ENCODE measurements at places on chromosomes 16 and 17. TPM values are rescaled to one million over a fixed set of nuclear protein-coding genes. Genes with fewer than 3 reads are reported as not detected.

Gene TBC1D3C
- total RNA-seq, result not detected

Gene VKORC1
- total RNA-seq, result 70.1 TPM

Gene TUBB3
- 91.4 TPM for total RNA-seq

DNA sequence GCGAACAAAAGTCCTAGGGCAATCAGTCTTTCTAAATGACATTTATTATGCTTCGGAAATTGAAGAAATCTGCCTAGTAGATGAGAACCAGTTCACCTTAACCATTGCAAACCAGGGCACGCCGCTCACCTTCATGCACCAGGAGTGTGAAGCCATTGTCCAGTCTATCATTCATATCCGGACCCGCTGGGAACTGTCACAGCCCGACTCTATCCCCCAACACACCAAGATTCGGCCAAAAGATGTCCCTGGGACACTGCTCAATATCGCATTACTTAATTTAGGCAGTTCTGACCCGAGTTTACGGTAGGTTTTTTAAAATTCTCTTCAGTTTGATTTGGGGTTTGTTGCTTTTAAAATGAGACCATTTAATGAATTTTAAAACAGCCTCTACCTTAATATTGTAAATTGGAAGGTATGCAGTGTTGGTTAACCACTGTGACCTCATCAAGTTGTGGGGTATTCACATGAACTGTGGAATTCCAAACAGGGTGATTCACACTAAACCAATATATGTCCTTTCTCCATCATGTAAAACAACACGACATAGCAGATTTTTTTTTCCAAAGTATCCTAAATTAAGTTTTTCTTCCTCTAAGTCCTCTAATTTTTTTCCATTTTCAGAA lies 6.2 kb upstream of the EVI2A start:
- no peak overlapping the region for H3K27ac ChIP-seq
- no peak for DNase-seq
- peaks cover 20% of the 10 kb centered on the region for H3K36me3 ChIP-seq
- H3K27me3 ChIP-seq, result no peaks in the 10 kb centered on the region
- no peaks in the 10 kb centered on the region for H3K4me1 ChIP-seq

DNA sequence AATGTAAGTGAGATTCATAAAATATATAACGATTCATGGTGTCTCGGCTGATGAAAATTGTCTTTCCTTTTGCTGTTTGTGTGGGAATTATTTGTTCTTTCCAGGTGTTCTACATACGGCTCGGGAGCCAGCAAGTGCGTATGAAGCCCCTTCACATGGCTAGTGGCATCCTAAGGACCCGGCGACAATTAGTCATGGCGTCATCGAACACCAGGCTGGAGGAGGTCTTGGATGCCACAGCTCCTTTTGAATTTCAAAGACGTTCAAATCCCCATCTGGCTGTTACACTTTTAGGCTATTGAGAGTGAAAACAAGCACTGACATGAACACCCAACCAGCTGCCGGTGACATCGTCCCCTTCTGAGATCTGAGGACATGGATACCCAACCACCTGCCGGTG lies 397.7 kb upstream of the TNRC6C start:
- peaks cover 11% of the 10 kb centered on the region for H3K4me1 ChIP-seq
- H3K4me3 ChIP-seq, result no peak overlapping the region
- H3K27me3 ChIP-seq, result peaks cover 27% of the 10 kb centered on the region
- DNase-seq, result no peak

- H3K27ac ChIP-seq, result peak overlapping the region; percentile 81
- peak overlapping the region; percentile 83 for H3K4me3 ChIP-seq
- peaks cover 49% of the 10 kb centered on the region for H3K27me3 ChIP-seq
- peaks cover 12% of the 10 kb centered on the region for H3K36me3 ChIP-seq
- no peak for DNase-seq
Measured at GRCh38 chr17:7260651-7261378, 1.5 kb downstream of the CLDN7 start.

DNA sequence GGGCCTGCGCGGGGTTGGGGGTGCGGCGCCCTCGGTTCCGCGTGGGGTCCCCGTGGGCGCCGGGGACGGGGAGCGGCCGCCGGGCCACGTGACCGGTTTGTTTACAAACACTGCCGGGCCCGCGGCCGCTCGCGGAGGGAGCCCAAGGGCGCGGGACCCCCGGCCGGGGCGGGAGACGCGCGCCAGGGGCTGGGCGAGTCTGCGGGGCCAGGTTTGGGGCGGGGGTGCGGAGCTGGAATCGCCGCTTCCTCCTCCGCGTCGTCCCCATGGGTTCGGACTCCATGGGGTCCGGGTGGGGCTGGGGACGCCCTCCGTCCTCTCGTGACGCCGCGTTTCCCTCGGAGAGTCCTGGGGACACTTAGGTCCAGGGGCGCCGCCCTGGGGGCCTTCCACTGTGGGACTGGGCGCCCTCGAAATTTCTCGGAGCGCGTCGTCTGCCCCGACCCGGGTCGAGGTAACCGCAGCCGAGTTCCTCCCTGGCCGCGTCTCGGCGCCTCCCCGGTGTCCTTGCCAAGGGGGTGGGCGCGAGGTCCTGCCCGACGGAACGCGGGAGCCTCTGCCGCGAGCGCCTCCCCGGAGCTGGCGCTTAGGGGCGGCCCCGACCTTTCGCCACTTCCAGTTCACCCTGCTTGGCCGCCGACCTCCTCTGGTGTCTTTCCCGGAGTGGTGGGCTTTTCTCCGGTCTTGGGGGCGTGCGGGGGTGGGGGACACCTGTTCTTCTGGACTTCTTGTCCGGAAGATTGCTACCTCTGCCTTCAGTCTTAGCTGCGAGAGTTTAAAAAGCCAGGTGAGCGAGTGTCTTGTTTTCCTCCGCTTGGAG lies 684 bp downstream of the YPEL2 start:
- peaks cover 12% of the 10 kb centered on the region for H3K27me3 ChIP-seq
- H3K4me3 ChIP-seq, result peak overlapping the region; percentile 97
- peak overlapping the region; percentile 87 for H3K27ac ChIP-seq
- no peaks in the 10 kb centered on the region for H3K36me3 ChIP-seq

DNA sequence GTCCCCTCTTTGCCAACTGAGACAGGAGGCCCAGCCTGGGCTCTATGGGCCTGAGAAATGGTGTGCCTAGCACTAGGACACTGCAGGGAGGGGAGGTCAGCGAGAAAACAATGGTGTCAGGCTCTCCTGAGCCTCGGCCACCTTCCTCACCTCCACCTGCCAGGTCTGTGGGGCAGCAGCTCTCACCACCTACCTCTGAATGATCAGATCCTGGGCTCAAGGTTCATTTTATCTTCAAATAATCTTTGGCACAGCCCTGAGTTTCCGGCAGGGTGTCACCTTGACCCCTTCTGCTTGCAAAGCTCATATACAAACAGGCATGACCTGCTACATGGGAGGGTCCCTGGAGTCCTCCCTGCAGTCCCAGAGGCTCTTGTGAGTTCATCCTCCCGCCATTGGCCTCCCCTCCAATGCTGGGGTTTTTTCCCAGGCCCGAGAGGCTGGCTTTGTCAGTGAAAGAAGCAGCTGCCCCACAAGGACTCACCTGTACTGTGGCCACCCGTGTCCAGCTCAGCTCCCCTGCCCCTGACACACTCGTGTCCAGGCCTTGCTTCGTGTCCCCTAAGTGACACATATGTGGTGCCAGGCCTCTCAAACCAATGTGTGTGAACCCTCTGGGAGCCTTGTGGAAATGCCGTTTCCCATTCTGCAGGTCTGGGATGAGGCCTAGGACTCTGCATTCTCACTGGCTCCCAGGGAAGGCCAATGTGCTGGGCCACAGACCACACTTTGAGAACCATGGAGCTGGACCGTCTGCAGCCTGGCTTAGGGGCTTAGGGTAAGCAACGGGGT lies 176.8 kb upstream of the CIBAR2 start:
- H3K27me3 ChIP-seq, result peaks cover 11% of the 10 kb centered on the region
- no peak overlapping the region for H3K27ac ChIP-seq
- H3K4me1 ChIP-seq, result peaks cover 41% of the 10 kb centered on the region
- H3K4me3 ChIP-seq, result no peak overlapping the region
- no peak for DNase-seq
- no peaks in the 10 kb centered on the region for H3K36me3 ChIP-seq

DNA sequence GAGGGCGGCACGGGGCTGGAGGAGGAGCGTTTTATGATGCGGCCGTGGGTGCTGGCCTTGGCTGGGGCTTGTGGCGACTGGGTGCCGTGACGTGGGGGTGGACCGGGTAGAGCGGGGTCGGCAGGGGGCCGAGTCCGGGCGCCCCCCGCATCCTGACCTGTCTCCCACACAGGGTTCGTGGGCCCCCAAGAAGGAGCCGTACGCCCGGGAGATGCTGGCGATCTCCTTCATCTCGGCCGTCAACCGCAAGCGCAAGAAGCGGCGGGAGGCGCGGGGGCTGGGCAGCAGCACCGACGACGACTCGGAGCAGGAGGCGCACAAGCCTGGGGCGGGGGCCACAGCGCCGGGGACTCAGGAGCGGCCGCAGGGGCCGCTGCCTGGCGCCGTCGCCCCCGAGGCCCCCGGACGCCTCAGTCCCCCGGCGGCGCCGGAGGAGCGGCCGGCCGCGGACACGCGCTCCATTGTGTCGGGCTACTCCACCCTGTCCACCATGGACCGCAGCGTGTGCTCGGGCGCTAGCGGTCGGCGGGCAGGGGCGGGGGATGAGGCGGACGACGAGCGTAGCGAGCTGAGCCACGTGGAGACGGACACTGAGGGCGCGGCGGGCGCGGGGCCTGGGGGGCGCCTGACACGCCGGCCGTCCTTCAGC lies 81.6 kb downstream of the ARHGAP23 start:
- peak overlapping the region; percentile 98 for H3K27ac ChIP-seq
- peaks cover 39% of the 10 kb centered on the region for H3K27me3 ChIP-seq
- H3K4me3 ChIP-seq, result peak overlapping the region; percentile 96
- peaks cover 6% of the 10 kb centered on the region for H3K4me1 ChIP-seq
- no peak for DNase-seq

GRCh38 chr17:74045608-74046280 lies 157.7 kb upstream of the RPL38 start:
- H3K4me3 ChIP-seq, result no peak overlapping the region
- no peaks in the 10 kb centered on the region for H3K36me3 ChIP-seq
- H3K27me3 ChIP-seq, result peaks cover 37% of the 10 kb centered on the region
- no peak for DNase-seq
- H3K27ac ChIP-seq, result no peak overlapping the region

GRCh38 chr16:88550246-88550661 lies 19.9 kb upstream of the ZC3H18 start:
- no peaks in the 10 kb centered on the region for H3K36me3 ChIP-seq
- no peak overlapping the region for H3K4me3 ChIP-seq
- no peak overlapping the region for H3K27ac ChIP-seq
- H3K4me1 ChIP-seq, result peaks cover 5% of the 10 kb centered on the region

DNA sequence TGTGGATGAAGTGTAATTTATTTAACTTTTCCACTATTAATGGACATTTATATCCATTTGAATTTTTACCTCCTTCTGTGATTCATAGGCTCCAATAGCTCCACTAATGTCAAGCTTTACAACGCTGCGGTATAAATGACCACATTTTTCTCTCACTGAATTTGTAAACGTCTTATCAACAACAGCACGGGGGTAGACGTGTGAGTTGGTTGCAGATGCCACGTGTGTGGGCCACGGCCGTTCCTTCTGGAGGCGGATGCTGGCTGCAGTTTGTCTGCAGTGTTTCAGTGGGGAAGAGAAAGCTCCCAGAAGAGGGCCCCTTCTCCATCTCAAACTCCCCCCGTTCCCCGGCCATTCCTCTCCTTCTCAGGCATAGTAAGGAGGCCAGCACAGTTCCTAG lies 68.2 kb upstream of the XYLT1 start:
- no peaks in the 10 kb centered on the region for H3K4me1 ChIP-seq
- H3K36me3 ChIP-seq, result no peaks in the 10 kb centered on the region
- no peak overlapping the region for H3K27ac ChIP-seq
- H3K4me3 ChIP-seq, result no peak overlapping the region
- H3K27me3 ChIP-seq, result peaks cover 11% of the 10 kb centered on the region

GRCh38 chr17:22217135-22217534 lies 524.8 kb downstream of the KCNJ18 start:
- no peak overlapping the region for H3K27ac ChIP-seq
- H3K4me1 ChIP-seq, result no peaks in the 10 kb centered on the region

DNA sequence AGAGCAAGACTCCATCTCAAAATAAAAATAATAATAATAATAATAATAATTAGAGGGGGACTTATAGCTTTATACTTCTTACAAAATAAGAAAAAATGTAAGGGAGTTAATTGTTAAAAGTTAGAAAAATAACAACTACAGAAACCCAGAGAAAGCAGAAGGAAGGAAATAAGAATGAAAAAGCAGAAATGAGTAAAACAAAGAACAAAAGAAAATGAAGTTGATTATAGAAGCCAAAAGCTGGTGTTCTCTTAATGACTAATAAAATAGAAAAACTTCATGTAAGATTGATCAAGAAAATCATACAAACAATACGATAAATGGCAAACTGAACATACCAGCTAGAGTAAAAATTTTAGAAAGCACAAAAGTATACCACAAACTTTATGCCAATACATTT lies 6.8 kb upstream of the NSMCE1 start:
- H3K4me1 ChIP-seq, result no peaks in the 10 kb centered on the region
- no peak for DNase-seq
- H3K4me3 ChIP-seq, result no peak overlapping the region
- H3K27me3 ChIP-seq, result no peaks in the 10 kb centered on the region
- H3K36me3 ChIP-seq, result no peaks in the 10 kb centered on the region

DNA sequence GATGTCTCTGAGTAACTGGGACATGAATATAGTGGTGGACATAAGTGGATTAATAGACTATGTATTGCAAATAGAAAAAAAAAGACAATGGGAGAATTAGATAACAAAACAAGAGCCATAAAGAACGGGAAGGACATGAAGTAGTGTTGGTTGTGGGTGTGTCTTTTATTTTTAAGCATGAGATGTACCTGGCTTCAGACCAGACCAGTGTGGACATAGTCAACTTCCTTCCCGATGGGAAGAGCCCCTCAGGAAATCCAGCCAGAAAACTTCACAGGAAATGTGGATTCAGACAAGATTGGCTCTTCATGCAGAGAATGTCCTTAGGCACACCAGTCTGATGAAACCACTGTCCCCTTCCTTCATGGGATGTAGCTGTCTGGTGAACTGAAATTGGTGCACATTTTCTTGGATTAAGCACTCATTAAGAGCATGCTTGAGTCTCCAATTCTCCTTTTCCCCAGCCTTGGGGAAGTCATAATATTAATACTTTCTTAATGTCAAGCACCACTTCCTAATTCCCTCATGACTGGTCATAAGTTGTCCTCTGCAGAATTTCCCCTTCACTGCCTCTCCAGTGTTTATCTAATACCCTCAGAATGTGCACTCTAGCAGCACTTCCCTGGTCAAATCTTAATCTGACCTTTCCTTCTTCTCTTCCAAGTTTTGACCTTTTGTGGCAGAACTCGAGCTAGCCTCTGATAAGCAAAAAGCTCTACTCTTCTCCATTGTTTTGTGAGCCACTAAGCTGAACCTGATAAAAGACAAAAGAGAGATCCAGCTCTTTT lies 350.6 kb upstream of the MAF start:
- no peak overlapping the region for H3K27ac ChIP-seq
- H3K36me3 ChIP-seq, result no peaks in the 10 kb centered on the region
- no peak overlapping the region for H3K4me3 ChIP-seq
- H3K27me3 ChIP-seq, result peaks cover 7% of the 10 kb centered on the region

GRCh38 chr17:64296246-64296645 lies 33.2 kb upstream of the TEX2 start:
- H3K4me1 ChIP-seq, result peaks cover 17% of the 10 kb centered on the region
- no peak overlapping the region for H3K4me3 ChIP-seq
- no peaks in the 10 kb centered on the region for H3K36me3 ChIP-seq
- DNase-seq, result no peak

GRCh38 chr17:67046398-67046797 lies 2.0 kb downstream of the CACNG1 start:
- no peaks in the 10 kb centered on the region for H3K36me3 ChIP-seq
- H3K27me3 ChIP-seq, result peaks cover 3% of the 10 kb centered on the region
- H3K4me3 ChIP-seq, result no peak overlapping the region
- H3K27ac ChIP-seq, result no peak overlapping the region

All from type B pancreatic cell (in vitro differentiated cells).